WERI-Rb-1 (cell line): ENCODE measurements at places on chromosomes 4 and X.

- no peak for DNase-seq
Measured at GRCh38 chr4:82679531-82679930, 117.7 kb upstream of the TMEM150C start.

DNA sequence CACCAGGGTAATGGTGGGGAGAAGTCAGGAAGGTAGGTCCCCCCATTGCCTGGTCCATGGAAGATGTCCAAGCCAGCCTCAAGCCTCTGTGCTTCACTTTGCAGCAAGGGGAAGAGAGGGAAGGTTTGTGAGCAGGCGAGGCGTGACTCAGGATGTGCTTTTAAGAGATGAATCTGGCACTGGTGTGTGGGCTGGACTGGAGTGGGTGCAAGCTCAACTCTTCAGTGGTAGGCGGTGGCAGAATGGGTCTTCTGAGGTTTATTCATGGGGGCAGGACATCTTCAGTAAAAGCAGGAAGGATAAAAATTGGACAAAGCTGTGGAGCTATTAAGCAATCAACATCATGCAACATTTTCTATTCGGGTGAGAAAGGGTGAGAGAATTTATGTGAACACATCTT, 19.4 kb downstream of the GPM6B start:
- DNase-seq = no peak

DNA sequence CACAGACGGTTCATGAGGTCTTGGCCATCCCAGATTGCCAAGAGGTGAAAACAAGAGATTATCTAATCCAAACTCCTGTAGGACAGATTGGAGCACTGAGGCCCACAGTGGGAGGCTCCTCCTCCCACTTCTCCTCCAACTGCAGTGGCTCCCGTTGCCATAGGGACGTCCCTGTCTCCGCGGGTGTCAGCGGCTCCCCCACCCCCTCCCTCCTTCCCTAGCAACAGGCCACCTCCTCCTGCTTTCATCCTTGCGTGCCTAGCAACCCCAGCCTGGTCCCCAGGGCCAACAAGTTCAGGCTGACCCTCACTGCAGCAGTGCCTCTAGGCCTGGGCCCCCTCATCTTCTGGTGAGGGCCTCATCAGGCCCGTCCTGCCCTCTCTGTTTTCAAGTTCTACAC, 6.8 kb upstream of the IQSEC2 start:
- DNase-seq = no peak

- no peak for DNase-seq
Measured at GRCh38 chrX:100931218-100931924, 2.7 kb upstream of the XKRX start.

- DNase-seq = no peak
Measured at GRCh38 chr4:54661169-54661568, 3.4 kb downstream of the KIT start.

DNA sequence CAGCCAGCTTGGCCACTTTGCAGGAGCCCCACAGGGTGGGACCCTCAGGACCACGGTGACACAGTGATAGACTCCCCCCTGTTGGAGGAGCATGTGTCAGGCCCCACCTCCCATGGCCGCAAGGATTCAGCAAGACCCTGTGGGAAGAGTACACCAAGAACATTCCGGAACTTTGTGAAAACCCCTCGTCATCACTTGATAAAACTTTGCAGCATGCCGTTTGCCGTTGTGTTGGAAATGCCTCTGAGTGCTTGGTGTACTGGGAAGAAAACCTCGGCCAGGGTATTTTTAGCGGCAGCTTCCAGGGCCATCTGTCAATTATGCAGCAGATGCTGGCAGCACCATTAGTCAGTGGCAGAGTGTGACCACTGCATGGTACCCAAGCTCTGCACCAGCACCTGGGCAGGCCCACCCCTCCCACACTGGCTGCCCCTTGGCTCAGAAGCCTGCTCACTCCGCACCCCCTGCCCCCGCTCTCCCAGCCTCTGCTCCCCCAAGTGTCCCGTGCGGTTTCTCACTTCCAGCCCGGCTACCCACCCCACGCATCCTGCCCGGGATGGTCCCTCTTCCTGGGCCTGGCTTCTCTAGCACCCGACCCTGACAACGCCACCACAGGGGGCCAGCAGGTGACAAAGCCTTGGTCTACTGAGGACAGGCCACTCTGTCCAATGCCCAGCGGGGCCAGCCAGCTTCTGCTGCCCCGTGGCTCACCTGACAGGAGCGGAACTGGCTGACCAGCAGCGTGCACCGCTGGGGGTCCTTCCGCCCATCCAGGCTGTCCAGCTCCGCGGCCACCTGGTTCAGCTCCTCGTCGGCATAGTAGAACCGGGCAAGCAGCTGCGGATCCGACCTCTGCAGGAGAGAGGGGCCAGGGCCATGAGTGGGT, 65.0 kb downstream of the ZFYVE28 start:
- DNase-seq = peak; percentile 65

GRCh38 chrX:38138900-38139299, 81.8 kb downstream of the SRPX start:
- no peak for DNase-seq

GRCh38 chr4:154985673-154986072, 204.6 kb downstream of the RBM46 start:
- no peak for DNase-seq

GRCh38 chr4:139526928-139527327, 29.1 kb downstream of the SETD7 start:
- DNase-seq = no peak

DNA sequence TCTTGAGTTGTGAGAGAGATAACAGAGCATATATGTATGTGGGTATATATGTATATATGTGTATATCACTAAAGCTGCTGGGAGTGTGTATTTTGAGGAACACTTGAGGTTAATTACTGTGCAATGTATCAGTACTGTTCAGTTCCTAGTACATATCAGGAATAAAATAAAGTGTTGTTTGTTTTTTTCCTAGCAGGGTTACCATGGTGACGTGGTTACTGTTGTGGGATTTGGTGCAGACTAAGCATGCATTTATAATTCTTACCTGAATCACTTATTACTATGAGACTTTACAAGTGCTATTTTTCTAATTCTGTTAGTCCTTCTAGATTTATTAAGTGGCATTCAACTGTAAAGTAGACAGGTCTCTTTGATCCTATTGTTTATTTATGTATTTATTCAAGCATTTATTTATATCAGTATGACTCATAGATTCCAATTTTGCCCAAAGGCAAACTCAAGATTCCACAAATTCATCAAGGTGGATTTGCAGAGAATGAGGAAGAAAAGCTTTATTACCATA, 26.9 kb upstream of the BEX4 start:
- no peak for DNase-seq

DNA sequence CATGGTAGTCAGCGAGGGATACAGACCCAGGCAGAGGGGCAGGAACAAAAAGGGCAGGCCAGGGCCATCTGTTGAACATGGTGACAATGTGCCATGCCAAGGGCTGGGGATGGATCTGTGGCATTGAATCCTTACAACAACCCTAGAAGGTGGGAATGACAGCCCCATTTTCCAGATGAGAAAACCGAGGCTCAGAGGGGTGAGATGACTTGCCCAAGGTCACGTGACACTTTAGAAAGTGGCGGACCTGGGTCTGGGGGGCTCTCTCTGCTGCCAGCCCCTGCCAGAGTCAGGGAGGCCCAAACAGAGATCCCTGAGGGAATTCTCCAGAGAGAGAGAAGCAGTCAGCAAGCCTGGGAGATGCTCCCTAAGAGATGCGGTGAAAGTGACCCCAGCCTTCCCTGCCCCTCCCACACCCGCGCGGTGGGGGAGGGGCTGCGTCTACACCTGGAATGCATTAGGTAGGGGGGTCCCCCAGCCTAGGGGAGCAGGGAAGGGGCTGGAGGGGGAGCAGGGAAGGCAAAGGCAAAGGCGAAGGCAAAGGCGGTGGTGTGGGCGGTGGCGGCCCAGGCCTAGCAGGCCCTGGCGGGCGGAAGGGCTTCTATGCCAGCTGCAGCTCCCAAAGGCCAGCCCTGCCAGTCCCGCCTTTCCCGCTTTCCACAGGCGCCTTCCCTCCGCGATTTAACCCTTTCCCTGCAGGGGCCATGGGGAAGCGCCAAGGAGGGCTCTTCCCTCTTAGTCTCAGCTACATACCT, 13.0 kb downstream of the FGD1 start:
- no peak for DNase-seq

GRCh38 chr4:31964685-31965084, 1244.5 kb downstream of the PCDH7 start:
- no peak for DNase-seq

GRCh38 chr4:155161357-155161756, 47.1 kb upstream of the NPY2R start:
- DNase-seq = no peak

DNA sequence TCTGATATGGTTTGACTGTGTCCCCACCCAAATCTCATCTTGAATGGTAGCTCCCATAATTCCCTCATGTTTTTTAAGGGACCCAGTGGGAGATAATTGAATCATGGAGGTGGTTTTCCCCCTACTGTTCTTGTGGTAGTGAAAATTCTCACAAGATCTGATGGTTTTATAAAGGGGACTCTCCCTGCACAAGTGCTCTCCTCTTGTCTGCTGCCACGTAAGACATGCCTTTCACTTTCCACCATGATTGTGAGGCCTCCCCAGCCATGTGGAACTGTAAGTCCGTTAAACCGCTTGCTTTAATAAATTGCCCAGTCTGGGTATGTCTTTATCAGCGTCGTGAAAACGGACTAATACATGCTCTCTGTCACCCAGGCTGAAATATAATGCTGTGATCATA, 200.9 kb upstream of the SLIT2 start:
- DNase-seq = no peak

DNA sequence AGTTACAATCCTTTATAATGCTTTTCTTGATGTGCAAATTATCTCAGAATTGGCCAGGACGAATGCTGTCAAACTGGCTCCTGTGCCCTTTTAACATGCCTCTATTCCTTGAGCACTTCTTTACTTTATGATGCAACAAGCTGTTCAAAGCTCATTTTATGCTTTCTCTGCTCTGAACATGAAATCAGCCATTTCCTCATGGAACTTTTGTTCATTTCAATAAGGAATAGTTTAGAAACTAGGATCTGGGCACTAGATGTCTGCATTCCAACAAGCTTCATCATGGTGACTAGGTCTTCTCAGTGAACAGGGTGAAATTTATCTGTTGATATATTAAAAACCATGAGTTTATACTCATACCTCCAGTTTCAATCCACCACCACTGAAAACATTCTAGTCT, 87.3 kb upstream of the TEX13A start:
- no peak for DNase-seq

GRCh38 chr4:98653890-98654867, 4.2 kb downstream of the TSPAN5 start:
- DNase-seq = no peak

GRCh38 chr4:98507299-98507698, 151.1 kb downstream of the TSPAN5 start:
- DNase-seq = no peak

DNA sequence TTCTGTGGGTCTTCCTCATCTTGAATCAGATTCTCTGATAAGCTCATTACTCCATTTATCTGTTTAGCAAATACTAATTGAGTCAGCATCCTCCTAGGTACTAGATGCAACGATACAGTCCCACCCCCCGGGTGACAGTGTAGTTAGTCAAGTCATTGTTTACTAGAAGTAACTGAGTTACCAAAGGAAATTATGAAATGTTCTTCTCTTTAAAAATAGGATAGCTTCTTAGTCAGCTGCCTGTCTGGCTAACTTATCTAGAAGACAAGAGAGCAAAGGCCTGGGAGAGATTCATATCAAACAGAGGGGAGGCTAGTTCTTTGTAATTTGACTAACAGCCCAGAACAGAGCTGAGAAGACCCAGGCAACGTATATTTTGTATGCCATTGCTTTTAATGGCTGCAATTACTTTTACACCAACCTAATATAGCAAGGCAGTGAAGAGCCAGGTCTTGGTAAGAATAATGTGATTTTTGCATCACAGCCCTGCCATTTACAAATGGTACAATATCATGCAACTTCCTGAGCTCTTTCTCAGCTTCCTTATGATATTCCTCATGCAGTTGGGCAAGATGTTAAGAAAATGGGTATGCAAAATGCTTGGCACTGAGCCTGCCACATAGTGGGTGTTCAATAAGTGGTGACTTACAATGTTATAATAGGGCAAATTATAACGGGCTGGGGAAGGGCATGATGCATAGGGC, 149.9 kb downstream of the CHIC2 start:
- DNase-seq = no peak

GRCh38 chr4:39970671-39971640, 6.8 kb downstream of the PDS5A start:
- no peak for DNase-seq

- peak; percentile 61 for DNase-seq
Measured at GRCh38 chrX:120244735-120245498, 5.7 kb upstream of the ZBTB33 start.
